ENCODE measurements at places on chromosomes 5 and 9.

DNA sequence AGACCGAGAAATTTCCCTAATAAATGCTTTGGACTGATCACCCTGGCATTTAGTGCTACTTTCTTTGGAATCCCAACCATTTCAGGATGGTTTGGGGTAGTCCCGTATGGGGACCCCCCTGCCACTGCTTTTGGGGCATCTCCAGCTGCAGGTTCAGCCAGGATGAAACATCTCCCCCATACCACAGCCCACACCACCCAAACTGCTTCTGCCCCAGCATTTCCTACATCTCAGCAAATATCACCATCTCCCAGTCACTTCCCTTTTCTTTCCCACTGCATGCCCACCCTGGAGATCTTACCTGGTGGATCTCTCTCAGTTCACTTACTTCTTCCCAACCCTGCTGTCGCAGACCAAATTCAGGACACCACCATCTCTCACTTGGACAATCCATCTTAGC is 4.8 kb upstream of the P4HA2 start:
- DNase-seq = no peak

DNA sequence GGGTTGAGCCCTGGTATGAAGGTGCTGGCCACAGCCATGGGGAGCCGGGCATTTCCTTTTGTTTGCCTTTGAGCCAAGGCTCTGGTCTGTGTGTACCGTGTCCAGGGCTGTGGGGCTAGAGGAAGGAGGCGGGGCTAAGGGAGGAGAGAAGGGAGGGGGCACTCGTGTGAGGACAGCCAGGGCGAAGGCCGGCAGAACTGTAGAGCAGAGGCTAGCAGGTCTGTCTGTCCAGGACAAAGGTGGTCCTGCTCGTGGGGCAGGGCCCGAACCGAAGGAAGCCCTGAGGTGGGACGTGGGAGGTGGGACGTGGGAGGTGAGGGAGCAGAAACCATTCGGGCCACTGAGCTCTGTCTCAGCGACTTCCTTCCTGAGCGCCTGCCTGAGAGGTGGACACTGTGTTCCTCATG is 41.3 kb upstream of the TESK1 start:
- peak; percentile 22 for DNase-seq

- DNase-seq = peak; percentile 71
These were observed 53.3 kb upstream of the FAM169A start for GRCh38 chr5:74919487-74919886.

DNA sequence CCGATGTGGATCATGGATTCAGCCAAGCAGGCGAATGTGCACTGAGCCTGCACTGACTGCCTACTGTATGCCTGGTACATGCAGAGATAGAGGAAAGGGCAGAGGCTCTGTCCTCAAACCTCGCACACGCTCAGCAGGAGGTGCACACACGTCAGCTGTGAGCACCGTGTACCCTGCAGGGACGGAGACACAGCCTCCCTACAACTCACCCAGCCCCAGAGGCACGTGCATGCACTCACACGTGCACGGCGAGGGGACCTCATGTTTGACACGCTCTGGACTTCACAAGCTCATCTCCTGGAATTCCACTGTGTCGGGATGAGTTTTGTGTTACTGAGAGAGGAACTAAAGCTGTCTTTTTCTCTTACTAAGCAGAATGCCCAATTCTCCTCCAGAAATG is 48.4 kb downstream of the IRX2 start:
- DNase-seq = no peak

DNA sequence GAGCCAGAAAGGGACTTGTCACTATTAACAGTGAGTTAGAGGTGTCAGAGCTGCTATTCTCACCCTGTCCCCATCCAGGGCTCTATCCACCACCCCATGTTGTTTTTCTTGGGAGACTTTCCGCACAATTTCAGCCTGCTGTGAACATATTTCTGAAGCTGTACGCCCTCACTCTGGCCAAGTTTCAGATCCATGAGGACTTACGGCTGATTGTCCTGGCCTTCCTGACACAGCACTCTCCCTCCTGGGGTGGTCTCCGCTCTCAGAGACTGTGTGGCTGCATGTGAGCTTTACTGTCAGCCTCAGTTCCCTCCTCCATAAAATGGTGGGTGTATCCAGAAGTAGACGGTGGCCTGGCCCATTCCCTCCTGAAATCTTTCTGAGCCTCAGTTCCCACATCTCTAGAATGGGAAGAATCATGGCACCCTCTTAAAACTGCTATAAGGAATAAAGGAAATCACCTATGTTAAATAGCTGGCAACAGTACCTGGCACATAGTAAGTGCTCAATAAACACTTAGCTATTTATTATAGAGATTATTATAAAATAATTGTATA is 804 bp upstream of the IL17B start:
- DNase-seq = no peak

GRCh38 chr9:121358751-121359150 is 11.3 kb downstream of the STOM start:
- no peak for DNase-seq

DNA sequence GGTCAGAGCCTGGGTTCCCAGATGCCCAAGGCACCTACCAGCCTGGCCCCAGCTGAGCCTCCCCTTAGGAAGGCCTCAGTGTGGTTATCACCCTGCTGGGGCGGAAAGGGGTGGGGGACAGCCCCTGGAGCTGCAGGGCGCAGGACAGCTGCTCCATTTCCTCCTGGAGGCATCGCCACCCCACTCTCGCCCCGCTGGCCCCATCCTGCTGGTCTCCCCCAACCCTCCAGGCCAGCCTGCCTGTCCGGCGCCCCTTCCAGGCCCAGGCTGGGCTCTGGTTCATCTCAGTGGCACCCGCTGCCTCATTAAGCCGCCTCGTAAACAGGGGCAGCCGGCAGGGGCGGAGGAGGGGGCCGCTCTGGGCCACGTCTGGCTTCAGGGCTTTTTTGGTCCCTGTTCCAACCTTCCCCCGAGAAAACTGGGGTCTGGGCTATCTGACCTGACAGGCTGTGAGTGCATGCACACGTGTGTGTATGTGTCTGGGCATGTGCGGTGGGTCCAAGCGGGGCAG is 30.8 kb upstream of the ENHO start:
- no peak for DNase-seq

All from iris pigment epithelial cell (primary cell).